COR-L47 (cell line): ENCODE measurements at places on chromosomes 12 and 14.
A peak's percentile ranks its signal among the peaks of the same experiment; 100 is the strongest.

- DNase-seq, result no peak
These were observed 127.0 kb downstream of the SCAF11 start for GRCh38 chr12:45863332-45863731.

DNA sequence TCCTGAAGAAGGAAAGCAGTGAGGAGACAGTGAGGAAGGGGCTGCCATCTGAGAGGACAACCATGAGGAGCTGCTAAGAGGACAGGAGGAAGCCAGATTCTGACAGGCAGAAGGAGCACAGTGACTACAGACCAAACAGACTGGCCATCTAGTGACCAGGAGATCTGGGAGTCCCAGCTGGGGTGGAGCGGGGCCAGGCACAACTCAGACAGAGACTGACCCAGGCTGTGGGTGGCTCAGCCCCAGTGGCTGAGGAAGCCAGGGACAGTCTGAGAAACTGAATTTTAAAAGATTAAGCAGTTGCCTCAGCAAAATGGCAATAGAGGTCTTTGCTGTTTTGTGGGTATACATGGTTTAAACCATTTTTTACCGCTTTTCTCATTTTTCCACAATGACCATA, 28.9 kb downstream of the LRRC74A start:
- DNase-seq, result no peak

DNA sequence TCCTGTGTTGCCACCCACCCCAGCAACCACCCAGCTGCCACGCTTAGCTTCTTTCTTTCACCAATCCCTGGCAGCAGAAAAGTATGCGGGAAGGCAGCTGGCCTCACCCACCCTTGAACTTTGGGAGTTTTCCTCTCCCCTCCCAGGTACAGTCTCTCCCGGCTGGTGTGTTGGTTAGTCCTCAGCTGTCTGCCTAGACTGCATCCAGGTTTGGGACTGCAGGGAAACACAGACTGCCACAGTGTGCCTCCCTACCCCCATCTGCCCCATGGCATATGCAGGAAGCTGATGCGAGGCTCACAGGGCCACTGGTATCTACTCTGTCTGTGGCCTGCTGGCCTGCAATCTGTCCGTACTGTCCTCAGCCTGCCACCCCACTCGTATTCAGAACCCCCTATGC, 2.1 kb downstream of the CD9 start:
- DNase-seq, result no peak

GRCh38 chr12:78863482-78864402, 832 bp upstream of the SYT1 start:
- DNase-seq, result peak; percentile 82

- DNase-seq, result no peak
These were observed 99.3 kb downstream of the RAD51B start for GRCh38 chr14:67918838-67919237.

DNA sequence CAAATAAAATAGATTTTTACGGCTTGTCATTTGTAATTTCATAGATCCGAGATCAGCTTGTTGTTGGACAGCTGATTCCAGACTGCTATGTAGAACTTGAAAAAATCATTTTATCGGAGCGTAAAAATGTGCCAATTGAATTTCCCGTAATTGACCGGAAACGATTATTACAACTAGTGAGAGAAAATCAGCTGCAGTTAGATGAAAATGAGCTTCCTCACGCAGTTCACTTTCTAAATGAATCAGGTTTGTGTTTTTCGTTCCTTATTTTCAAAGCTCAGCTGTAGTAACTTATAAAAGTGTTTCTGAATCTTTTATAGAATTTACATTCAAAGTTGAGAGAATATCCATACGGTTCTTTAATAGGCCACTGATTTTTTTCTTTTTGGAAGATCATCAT, 89.1 kb downstream of the LRRK2 start:
- no peak for DNase-seq

- no peak for DNase-seq
These were observed 33.7 kb upstream of the PYGL start for GRCh38 chr14:50977863-50978528.

- peak; percentile 14 for DNase-seq
These were observed 88.5 kb upstream of the NCOR2 start for GRCh38 chr12:124655698-124656516.

DNA sequence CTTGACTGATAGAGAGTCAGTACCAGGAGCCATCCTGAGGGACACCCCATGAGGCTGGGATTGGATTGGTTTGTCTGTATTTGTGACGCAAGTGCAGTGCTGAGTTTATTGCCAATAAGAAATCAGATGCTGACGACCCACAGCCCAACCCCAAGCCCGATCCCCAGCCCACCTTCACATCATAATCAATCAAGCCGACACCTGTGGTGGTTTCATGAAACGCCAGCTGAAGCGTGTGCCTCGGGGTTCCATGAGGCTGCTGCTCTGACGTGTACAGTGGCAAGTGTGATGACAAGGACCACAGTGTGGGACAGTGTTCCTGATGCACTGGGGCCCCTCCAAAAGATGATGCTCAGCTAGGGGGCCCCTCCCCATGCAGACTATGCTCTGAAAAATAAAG, 62.1 kb upstream of the C14orf180 start:
- DNase-seq, result no peak

- no peak for DNase-seq
These were observed 107.3 kb upstream of the ARHGAP5 start for GRCh38 chr14:31969699-31970240.

GRCh38 chr12:23950775-23951451, 1.4 kb upstream of the SOX5 start:
- DNase-seq, result no peak

DNA sequence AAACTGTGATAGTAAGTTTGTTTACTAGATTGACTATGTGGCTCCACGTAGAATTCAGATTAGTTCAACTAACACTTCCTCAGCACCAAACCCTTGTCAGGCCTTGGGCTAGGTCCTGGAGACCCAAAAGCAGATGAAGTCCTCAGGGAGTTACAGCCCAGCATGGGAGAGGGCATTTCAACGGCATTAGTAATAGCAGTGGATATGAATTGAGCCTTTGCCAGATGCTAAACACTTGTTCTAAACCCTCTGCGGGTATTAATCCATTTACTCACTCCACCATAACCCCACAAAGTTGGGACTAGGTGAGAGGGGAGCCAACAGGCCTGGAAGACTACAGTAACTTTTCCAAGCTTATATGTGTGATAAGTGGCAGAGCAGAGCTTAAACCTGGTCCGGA, 714.6 kb downstream of the DIO2 start:
- no peak for DNase-seq

DNA sequence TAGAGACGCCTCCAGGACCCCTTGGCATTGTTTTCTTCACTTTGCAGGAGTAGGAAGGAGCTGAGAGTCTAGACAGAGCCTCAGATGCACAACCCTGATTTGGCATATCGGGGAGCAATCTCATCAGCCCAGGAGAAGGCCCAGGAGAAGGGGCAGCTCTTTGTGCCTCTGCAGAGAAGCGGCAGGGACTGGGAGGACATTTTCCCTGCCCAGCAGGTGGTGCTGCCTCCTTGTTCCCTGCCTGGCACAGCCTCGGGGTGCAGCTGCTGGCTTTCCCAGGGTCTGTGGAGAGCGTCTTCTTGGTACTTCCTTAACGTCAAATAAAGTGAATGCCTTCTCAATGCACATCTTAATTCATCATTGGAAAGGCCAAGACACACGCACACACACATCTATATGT, 419.5 kb downstream of the TMEM121 start:
- peak; percentile 11 for DNase-seq

GRCh38 chr12:103494734-103495468, 867 bp downstream of the C12orf42 start:
- no peak for DNase-seq

DNA sequence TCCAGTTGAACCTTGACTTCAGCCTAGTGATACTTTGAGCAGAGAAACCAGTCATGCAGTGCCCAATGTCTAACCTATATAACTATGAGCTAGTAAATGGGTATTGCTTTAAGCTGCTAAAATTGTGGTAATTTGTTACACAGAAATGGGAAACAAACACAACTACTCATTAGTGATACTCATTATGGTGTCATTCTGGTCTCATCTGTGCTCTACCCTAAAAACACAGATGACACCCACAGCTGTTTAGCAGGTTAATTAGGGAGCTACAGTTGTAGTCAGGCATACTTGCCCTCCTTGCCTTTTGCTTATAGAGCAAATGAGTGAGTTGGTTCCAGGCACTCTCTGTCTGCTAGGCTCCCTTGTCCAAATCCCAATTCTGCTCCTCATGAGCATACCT, 50.0 kb upstream of the ATF7IP start:
- DNase-seq, result no peak

GRCh38 chr12:96749999-96750398, 157.1 kb upstream of the NEDD1 start:
- no peak for DNase-seq

DNA sequence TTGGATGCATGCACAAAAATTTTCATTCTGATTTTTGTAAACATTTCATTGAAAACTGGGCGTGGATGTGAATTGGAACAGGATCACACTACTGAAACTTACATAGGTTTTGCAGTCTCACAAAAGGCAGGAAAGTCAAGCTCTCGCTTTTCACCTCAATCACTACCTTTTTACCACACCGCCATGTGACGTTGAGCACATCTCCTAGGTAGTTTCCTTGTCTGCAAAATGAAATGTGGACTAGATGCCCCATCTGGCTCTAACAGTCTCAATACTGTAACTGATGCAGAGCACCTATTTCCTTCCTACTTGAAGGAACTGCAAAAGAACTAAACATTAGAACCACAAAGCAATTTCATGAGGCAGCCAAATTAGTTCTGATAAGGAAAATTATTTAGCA, 4.4 kb upstream of the YY1 start:
- no peak for DNase-seq

DNA sequence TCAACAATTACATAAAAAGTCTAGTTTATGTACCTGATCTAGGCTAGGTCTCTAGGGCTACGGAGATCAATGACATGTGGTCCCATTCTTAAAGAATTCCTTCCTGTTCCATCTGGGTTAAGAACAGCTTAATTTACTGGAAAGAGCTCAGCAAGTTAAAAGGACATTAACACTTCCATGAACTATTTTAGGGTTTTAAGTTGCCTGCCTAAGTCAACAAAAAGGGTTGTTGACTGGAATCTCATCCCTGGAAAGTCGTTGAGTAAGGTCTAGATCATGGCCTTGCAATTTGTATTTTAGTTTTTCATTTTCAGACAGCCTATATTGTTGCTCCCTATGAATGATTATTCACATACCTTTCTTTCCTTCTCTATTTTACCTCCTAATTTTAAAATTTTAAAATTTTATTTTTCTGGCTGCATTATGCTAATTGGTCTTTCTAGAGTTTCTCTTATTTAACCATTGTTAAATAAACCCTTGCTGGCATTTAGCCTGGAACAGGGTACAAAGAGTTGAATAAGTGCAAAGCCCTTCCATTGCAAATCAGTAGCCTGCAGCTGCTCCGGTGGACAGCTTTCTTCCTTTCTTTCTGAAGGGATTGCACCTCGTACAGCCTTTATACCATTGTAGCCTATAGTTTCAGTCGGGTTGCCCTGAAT, 66.3 kb downstream of the VRK1 start:
- no peak for DNase-seq

GRCh38 chr12:88904705-88905104, 324.4 kb upstream of the KITLG start:
- no peak for DNase-seq

- no peak for DNase-seq
These were observed 14.4 kb upstream of the ITPR2 start for GRCh38 chr12:26847431-26847830.

DNA sequence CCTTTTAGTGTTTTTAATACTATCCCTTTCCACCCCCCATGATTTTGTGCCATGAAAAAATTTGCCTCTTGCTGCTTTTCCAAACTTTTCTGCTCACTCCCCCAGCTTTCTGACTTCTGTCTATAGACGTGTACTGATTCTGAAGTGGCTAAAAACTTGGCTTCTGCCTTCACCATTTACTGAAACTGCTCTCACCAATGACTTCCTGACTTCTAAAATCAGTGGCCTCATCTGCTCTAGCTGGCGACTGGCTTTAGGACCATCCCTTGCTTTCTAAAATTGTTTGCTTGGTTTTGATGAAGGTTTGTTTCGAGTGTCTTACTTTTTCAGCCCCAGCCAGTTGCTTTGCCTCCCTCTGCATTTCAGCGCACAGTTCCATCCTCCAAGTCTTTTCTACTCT, 145.3 kb downstream of the HELB start:
- DNase-seq, result no peak

- DNase-seq, result peak; percentile 3
These were observed 101.2 kb downstream of the NELL2 start for GRCh38 chr12:44774815-44775411.

DNA sequence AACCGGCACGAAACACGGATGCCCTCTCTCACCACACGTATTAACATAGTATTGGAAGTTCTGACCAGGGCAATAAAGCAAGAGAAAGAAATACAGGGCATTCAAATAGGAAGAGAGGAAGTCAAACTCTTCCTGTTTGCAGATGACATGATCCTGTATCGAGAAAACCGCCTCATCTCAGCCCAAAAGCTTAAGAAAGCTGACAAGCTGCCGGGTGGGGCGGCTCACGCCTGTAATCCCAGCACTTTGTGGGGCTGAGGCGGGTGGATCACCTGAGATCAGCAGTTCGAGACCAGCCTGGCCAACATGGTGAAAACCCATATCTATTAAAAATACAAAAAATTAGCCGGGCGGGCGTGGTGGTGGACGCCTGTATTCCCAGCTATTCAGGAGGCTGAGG, 17.7 kb downstream of the OR6S1 start:
- no peak for DNase-seq

GRCh38 chr14:103078420-103078749, 5.6 kb upstream of the LBHD2 start:
- DNase-seq, result peak; percentile 96

- no peak for DNase-seq
These were observed 117.3 kb downstream of the GTF2A1 start for GRCh38 chr14:81103443-81103842.

- DNase-seq, result no peak
These were observed 6.0 kb upstream of the PCNX1 start for GRCh38 chr14:70901269-70901668.

DNA sequence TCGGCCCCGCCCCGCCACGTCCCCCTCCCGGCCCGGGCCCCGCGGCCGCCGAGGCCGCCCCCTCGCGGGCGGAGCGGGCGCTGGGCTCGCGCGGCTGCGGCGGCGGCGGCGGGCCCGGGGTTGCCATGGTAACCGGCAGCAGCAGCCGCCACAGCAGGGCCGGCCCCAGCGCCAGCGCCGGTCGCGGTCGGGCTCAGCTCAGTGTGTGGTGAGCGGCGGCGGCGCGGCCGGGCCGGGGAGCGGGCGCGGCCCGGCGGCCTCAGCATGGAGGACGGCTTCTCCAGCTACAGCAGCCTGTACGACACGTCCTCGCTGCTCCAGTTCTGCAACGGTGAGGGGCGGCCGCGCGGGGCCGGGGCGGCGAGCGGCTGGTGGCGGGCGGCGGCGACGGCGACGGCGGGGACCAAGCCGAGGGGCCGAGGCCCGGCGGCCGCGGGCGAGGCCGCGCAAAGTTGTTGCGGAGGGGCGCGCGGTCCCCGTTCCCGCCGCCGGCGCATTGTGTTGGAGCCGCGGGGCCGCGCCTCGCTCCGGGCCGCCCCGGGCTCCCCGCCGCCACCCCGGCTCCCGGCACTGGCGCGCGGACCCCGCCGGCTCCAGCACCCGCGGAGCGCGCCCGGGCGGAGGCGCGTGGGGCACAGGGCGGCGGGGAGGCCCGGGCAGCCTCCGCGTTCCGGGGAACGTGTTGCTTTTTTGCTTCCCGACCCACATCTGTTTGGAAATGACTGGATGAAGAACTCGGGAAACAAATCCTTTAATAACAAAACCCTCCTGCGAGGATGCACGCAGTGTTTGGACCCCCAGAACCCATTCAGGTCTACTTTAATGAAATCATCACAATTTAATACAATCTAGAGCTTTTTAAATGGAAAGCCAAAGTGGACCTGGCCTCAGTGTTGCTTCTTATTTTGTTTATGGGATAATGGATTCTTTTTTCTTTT, at the start of gene EML1:
EML1 (plus strand) TSS at position 201 of the 938 bp plus-strand sequence; CDS start at position 265, 64 bp downstream.
- peak; percentile 94 for DNase-seq

GRCh38 chr12:39780411-39780912, 160.9 kb upstream of the ABCD2 start:
- no peak for DNase-seq
